ENCODE measurements at places on chromosomes 1 and 21. TPM values are rescaled to one million over a fixed set of nuclear protein-coding genes. Genes with fewer than 3 reads are reported as not detected.

SLC35D1 gene
- total RNA-seq = 11.9 TPM

DNA sequence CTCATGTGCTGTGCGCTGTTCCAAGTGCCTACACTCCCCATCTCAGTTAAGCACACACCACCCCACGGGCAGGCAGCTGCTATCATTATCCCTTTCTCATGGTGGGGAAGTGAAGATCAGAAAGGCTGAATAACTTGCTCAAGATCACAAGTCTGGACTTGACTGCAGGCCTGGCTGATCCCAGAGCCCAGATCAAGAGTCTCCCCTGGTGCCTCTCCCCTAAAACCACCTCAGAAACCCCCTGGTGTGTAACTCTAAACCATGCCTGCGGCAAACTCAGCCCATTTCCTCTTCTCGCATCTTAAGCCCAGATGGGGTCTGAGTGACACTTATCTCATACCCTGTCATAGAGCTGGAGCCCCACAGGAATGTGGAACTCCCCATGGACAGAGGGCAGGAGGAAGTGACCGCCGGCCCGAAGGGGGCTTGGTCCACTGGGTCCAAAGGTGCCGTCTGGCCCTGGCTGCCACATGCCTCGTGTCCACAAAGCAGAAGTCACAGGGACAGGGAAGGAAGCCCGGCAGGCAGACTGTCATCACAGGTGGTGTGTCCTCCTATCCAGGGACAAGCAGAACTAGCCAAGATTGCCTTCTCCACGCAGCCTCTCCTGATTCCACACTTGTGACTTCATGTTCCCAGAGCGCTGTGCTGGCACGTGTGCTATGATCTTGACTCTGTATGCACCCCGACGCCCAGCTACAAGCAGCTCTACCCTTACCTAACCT, 92.1 kb downstream of the SYF2 start:
- no peaks in the 10 kb centered on the region for H3K36me3 ChIP-seq
- peaks cover 9% of the 10 kb centered on the region for H3K27me3 ChIP-seq
- DNase-seq = no peak
- H3K4me3 ChIP-seq = no peak overlapping the region

GRCh38 chr1:40621821-40622450, 43.5 kb downstream of the RIMS3 start:
- no peak overlapping the region for H3K27ac ChIP-seq
- no peak for DNase-seq
- no peaks in the 10 kb centered on the region for H3K4me1 ChIP-seq

LAMTOR2 gene
- 63.0 TPM for total RNA-seq

DNA sequence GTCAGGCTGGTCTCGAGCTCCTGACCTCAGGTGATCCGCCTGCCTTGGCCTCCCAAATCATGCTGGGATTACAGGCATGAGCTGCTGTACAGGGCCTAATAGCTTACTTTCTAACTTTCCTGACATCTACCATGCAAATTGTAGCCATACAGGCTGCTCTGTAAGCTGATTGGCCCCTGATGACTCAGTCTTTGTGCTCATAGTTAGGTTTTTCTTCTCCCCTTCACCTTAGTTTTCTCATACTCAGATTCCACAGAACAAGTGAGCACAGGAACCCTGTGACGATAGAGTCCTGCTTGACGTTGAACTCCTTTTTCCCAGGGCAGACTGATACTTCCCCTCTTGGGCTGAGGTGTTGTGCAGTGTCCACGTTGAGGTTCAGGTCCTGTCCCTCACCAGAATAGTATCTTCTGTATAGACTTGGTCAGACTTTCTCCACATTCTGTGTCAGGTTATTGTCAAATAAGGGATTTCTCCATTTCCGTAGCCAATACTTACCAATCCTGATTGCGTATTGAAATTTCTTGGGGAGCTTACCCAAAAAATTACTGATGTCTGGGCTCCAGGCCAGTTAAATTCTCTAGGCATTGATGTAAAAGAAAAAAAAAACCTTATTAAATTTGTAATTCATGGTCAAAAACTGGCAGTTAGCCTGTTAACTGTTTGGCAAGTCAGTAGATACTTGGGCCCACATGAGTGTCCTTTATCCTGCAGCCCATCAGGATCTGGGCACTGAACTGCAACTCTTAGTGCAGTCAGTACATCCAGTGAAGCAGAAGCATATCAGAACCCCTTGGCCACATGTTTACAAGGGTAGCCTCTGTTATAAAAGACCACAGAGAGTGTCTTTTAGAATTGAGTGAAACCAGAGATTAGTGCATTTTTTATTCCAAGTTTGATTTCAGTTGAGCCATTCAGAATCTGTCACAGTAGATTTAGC, 118.2 kb downstream of the DYRK1A start:
- H3K4me3 ChIP-seq = no peak overlapping the region
- H3K4me1 ChIP-seq = peaks cover 1% of the 10 kb centered on the region
- no peak overlapping the region for H3K27ac ChIP-seq
- no peaks in the 10 kb centered on the region for H3K27me3 ChIP-seq

CD48 gene
- not detected for total RNA-seq

DNA sequence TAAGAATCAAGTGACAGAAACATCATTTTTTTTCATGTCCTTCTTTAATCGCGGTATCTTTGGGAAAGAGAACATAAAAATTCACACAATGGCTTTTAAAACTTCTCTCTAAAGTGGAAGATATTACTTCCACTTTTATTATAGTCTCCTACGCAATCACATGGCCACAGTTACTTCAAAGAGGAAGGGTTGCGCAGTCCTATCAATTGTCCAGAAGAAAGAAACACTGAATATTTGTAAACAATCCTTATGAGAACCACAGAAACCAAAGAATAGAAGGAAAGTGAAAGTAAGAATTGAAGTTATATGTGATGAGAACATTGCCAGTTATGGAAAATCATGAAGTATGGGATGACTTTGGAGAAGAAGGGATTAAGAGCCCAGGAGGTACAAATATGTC, 32.6 kb downstream of the CFH start:
- no peaks in the 10 kb centered on the region for H3K27me3 ChIP-seq
- no peaks in the 10 kb centered on the region for H3K36me3 ChIP-seq
- no peak overlapping the region for H3K4me3 ChIP-seq
- DNase-seq = no peak
- no peaks in the 10 kb centered on the region for H3K4me1 ChIP-seq
- no peak overlapping the region for H3K27ac ChIP-seq

TNNI3K gene
- total RNA-seq = not detected

OR2T10 gene
- not detected for total RNA-seq

- no peak overlapping the region for H3K27ac ChIP-seq
- no peak overlapping the region for H3K4me3 ChIP-seq
- no peak for DNase-seq
- no peaks in the 10 kb centered on the region for H3K36me3 ChIP-seq
- peaks cover 29% of the 10 kb centered on the region for H3K27me3 ChIP-seq
Measured at GRCh38 chr1:23908453-23909341, 4.5 kb downstream of the CNR2 start.

FABP3 gene
- 0.73 TPM for total RNA-seq

GRCh38 chr1:206082831-206083695, 30.1 kb downstream of the RHEX start:
- H3K4me1 ChIP-seq = no peaks in the 10 kb centered on the region
- no peak overlapping the region for H3K4me3 ChIP-seq
- H3K36me3 ChIP-seq = no peaks in the 10 kb centered on the region
- peaks cover 3% of the 10 kb centered on the region for H3K27me3 ChIP-seq

LCE2B gene
- not detected for total RNA-seq

- peaks cover 7% of the 10 kb centered on the region for H3K27me3 ChIP-seq
- no peak for DNase-seq
- no peak overlapping the region for H3K27ac ChIP-seq
- no peaks in the 10 kb centered on the region for H3K36me3 ChIP-seq
Measured at GRCh38 chr1:158357441-158357840, 3.7 kb downstream of the CD1E start.

DNA sequence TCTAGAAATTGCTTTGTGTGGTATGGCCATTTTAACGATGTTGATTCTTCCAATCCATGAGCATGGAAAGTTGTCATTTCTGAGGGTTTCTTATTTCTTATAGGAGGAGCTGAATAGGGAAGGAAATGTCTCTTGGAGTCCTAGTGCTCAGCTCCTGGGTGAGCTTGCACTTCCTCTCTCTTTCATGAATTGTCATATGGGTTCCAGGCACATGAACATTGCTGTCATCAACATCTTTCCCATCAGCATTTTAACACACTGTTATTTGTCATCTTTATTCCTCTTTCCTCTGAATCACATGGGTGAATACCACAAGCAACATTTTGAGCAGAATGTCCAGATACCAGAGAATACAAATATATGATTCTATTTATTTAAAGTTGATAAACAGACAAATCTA, 23.4 kb downstream of the SLAMF6 start:
- no peaks in the 10 kb centered on the region for H3K27me3 ChIP-seq
- peaks cover 1% of the 10 kb centered on the region for H3K4me1 ChIP-seq

GRCh38 chr1:200674838-200675587, 5.3 kb upstream of the DDX59 start:
- H3K27ac ChIP-seq = no peak overlapping the region
- H3K4me3 ChIP-seq = no peak overlapping the region
- DNase-seq = no peak
- peaks cover 14% of the 10 kb centered on the region for H3K4me1 ChIP-seq
- no peaks in the 10 kb centered on the region for H3K36me3 ChIP-seq

CD55 gene
- total RNA-seq = 7.4 TPM

DNA sequence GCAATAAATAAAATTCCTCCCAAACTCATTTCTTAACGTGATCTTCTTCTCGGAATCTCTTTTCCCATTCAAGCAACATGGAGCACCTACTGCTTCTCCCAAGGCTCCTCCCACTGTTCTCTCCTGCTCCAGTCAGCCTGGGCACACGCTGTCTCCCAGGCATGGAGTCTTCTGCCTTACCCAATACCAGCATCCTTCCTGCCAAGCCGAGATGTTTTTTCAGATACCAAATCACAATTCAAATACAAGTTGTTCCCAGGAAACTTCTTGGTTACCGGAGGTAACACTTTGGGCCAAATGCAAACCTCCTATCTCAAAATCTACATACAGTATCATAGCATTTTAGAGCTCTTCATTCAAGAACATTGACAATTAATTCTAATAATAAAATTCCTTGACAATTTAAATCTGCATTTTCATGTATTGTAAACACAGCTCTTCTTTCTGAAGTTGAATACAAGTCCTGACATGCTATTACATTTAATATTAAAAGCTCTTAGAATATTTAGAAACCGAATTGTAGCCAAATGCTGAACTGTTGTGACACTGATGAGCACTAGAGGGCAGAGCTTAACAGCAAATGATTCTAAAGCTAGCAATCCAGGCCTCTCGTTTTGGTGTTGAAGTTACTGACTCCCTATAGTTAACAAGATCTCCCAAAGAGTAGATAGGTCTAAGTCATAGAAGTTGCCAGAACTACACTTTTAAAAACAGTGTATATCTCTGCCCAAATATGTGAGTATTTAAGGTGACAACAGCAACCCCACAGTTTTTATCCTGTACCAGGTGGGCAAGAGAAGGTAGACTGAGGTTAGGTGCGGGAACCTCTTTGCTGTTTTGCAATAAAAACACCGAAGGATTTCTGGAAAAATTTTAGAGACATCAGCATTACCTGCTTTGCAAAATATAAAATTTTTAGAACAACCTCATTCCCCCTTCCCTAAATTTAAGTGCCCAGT, 52.3 kb downstream of the BCAR3 start:
- H3K27ac ChIP-seq = no peak overlapping the region
- no peaks in the 10 kb centered on the region for H3K36me3 ChIP-seq
- no peak for DNase-seq
- H3K4me3 ChIP-seq = no peak overlapping the region
- H3K4me1 ChIP-seq = no peaks in the 10 kb centered on the region

DNA sequence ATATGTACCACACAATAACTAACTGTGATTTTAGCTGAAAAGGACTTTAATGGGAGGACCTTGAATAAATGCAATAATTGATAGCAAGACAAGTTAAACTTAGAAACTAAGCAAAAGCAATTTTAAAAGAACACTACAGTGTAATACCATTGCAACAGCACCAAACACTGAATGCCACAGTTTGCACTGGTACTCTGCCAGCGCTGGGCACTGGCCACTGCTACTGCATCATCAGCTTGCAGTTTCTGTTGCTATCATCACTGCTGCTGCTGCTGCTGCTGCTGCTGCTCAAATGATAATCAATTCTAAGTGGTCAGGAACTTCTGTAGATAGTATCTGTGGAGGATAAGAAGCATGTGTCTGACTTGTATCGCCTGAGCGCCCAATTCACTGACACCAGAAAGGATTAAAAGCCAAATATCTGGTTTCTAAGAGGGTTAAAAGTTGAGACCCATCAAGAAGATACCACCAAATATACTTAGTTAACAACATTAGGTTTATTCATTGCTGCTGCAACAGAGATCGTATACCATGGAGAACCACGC, 306.9 kb downstream of the LRRC40 start:
- H3K4me3 ChIP-seq = no peak overlapping the region
- no peak overlapping the region for H3K27ac ChIP-seq
- H3K36me3 ChIP-seq = no peaks in the 10 kb centered on the region
- H3K4me1 ChIP-seq = no peaks in the 10 kb centered on the region
- no peak for DNase-seq

MMP23B gene
- total RNA-seq = 5.3 TPM

- DNase-seq = no peak
- peaks cover 17% of the 10 kb centered on the region for H3K4me1 ChIP-seq
- peaks cover 9% of the 10 kb centered on the region for H3K27me3 ChIP-seq
- no peaks in the 10 kb centered on the region for H3K36me3 ChIP-seq
Measured at GRCh38 chr1:55478742-55479141, 263.6 kb upstream of the USP24 start.

GRCh38 chr1:38586993-38587646, 272.5 kb downstream of the RRAGC start:
- peaks cover 21% of the 10 kb centered on the region for H3K27me3 ChIP-seq
- H3K36me3 ChIP-seq = no peaks in the 10 kb centered on the region
- H3K4me1 ChIP-seq = no peaks in the 10 kb centered on the region
- DNase-seq = peak; percentile 52

- H3K27ac ChIP-seq = peak overlapping the region; percentile 27
- no peak for DNase-seq
- H3K27me3 ChIP-seq = peaks cover 15% of the 10 kb centered on the region
- H3K4me3 ChIP-seq = no peak overlapping the region
- H3K4me1 ChIP-seq = peaks cover 26% of the 10 kb centered on the region
- H3K36me3 ChIP-seq = no peaks in the 10 kb centered on the region
Measured at GRCh38 chr1:165467706-165468105, 22.8 kb upstream of the RXRG start.

DNA sequence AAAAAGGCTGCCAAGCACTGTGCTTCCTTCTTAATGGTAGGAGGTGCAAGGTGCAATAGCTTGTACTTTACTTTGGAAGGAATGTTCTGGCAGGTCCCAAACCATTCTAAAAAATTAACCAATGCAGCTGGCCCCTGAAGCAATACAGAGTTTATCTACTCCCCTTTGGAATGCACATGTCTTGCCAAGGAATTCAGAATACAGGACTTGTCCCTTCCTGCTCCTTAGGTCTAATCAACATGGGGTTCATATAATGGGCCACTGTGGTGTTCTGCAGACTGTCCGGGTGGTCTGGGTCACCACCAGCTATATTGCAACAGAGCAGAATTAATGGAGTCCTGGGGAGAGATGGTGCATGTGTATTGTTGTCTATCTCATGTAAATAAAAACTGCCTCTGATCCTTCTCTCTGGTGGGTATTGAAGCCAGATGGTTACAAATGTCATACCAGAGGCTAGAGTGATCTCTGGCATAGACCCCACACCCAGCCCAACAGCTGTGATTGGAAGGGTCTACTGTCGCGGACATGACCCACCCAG, 112.8 kb downstream of the RIPK4 start:
- no peak overlapping the region for H3K4me3 ChIP-seq
- peaks cover 3% of the 10 kb centered on the region for H3K4me1 ChIP-seq
- H3K27me3 ChIP-seq = peaks cover 6% of the 10 kb centered on the region
- peaks cover 2% of the 10 kb centered on the region for H3K36me3 ChIP-seq

Measured in progenitor cell of endocrine pancreas (in vitro differentiated cells).